ENCODE measurements at places on chromosomes 2 and 18.

- DNase-seq = no peak
These were observed 3.7 kb downstream of the TMEM37 start for GRCh38 chr2:119435081-119435952.

DNA sequence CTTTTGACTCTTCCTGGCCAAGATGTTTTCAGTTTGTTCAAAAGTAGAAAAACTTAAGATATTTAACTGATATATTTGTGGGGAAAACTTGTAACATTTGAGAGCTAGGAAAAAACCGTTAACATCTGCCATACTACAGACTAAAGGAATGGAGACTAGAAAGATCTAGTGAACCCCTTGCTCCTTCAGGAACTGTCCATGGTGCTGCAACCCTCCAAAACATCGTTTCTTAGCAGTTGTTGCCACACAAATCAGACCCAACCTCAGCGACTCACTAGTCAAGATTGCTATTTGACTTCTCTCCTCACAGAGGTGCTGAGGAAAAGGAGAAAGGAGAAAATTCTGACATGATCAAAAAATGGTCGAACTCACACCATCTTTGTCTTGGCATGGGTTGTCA lies 393.8 kb upstream of the LYPD1 start:
- DNase-seq = no peak

DNA sequence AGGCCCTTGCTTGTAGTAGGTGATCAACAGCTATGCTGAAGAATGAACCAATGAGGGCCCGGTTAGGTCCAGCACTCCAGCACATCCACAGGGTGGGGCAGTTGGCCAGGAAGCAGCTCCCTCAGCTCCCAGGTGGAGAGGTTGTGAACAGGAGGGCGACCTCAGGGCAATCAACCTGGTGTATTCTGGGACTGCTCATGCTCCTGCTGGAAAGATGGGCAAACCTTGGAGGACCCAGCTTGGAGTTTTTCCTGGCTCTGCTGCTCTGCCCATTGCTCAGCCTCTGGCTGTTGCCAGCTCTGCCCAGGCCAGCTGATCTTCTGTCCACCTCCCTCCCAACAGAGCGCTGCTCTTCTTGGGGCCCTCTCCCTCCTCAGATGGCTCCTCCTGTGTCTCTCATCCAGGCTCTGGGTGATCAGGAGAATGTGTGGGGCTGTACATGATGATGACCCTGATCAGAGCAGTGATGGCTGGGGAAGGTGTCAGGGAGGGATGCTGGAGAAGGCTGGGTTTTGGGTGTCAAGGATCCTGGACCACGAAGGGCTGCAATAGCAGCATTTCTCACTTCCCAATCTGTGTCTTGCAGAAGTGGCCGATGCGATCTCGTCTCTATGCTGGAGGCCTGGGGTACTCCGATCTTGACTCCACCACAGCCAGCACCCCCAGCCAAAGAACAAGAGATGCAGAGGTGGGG lies 3.4 kb downstream of the TCF23 start:
- no peak for DNase-seq

GRCh38 chr2:21819454-21819853 lies 695.7 kb downstream of the TDRD15 start:
- DNase-seq = no peak

GRCh38 chr2:105557021-105557920 lies 158.4 kb upstream of the FHL2 start:
- DNase-seq = no peak

GRCh38 chr2:190572246-190572645 lies 37.7 kb upstream of the NEMP2 start:
- no peak for DNase-seq

DNA sequence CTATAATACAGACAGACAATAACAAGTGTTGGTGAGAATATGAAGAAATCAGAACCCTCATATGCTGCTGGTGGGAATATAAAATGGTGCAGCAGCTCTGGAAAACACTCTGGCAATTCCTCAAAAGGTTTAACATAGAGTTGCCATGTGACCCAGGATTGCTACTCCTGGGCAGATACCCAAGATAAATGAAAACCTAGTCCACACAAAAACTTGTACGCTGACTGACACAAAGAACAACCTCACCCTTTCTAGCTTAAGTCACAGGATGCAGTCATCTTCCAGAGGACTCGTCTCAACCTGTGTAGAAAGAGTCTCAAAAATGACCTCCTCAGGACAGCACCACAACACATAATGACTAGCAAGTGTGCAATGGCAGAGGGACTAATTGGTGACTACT lies 71.6 kb upstream of the ACAA2 start:
- no peak for DNase-seq

- no peak for DNase-seq
These were observed 123.7 kb upstream of the ZNF516 start for GRCh38 chr18:76618721-76619120.

DNA sequence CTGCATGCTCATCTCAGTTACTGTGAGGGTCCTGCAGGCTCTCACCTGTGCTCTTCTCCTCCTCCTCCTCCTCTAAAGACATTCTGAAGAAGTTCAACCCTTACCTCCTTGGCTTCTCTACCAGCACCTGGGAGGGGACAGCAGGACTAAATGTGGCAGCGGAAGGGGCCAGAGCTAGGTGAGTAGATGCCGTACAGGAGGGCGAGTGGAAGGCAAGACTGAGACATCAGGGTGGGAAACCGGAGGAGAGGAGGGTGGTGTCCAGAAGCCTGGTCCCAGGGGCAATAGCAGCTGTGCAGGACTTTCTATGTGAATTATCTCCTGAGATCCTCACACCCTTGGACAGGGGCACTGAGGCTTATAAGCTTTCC lies 124.9 kb downstream of the PLB1 start:
- DNase-seq = no peak

GRCh38 chr2:106108351-106108750 lies 85.8 kb downstream of the UXS1 start:
- no peak for DNase-seq

DNA sequence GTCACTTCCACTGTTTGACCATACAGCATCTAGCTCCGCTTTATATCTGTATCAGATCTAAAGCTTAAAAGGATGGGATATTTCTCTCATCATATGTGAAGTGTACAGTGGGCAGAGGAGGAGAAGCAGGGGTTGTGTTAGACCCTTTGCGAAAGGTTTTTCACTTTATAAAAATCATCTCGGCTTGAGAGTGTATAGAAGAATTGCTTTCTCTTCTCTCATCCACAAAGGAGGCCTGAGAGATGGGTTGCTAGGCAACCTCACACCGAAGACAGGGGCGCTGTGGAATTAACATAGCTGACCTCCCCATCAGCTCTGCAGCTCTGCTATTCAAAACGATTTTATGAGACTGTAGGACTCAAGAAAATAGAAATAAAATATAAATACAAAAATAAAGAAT lies 70.2 kb upstream of the GALNT3 start:
- DNase-seq = no peak

GRCh38 chr2:176843208-176843607 lies 369.4 kb upstream of the HNRNPA3 start:
- no peak for DNase-seq

- no peak for DNase-seq
These were observed 4.2 kb upstream of the PROC start for GRCh38 chr2:127413782-127414637.

DNA sequence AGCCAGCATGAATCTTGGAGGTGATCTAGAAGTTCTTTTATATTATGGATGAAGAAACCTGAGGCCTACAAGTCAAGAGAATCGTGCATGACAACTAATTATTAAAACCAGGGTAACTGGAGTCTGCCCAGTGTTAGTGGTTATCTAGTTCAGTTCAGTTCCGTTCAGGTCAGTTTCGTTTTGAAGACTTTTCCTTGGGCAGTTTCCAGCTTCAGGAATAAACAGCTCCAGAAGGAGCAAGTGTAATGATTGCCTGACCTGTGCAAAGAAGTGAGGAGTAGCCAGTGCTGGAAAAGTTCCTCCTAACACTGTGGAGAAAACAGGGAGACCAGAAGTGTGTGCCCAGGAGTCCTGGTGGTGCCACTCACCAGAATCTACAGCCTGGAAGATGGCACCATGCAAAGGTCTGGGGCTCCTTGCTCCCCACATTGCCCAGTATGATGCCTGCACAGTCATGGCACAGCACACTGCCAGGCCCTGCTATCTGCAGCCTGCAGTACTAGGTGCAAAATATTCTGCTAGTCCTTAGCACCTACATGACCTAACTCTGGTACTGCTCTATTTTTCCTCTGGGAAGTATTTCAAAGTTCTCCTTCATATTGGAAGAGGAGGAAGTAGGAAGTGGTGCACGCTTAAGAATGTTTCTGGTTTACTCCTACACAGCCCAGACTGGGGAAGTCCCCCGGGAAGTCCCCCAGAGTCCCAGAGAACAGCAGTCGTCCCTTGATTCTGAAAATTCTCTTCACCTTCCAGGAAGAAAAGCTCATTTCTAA lies 65.8 kb downstream of the SUMO1 start:
- no peak for DNase-seq
